ENCODE measurements at places on chromosomes 12 and 14.

DNA sequence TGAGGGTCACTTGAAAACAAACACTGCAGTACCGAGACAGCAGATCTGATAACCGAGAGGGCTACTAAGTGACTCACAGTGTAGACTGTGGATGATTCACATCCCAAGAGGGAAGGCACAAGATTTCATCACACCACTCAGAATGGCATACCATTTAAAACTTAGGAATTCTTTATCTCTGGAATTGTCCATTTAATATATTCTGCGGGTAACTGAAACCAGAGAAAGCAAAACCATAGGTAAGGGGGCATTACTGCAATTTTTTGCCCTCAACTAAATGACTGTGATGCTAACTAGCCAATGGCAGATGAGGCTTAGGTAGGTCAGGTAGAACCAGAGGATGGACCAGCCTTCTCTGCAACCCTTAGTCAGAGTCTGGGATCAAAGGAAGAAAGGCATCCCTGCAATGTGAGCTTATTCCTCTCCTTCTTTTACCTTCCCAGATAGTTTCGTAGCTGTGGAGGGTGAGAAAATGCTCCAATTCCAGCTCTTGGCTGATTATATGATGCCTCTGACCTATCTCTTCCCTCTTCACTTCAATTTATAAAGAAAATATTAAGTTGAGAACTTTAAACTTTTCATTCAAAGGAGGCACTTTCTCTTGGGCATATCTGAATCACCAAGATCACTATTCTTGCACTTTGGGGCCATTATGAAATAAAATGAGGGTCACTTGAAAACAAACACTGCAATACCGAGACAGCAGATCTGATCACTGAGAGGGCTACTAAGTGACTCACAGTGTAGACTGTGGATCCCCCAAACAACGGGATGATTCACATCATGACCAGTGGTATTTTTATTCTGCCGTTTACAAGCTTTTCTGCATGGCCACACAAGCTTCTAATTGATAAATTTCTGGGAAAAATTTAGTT, 6.8 kb downstream of the ART4 start:
- DNase-seq, result no peak

GRCh38 chr14:23055621-23056144, 1.6 kb downstream of the CDH24 start:
- no peak for DNase-seq

DNA sequence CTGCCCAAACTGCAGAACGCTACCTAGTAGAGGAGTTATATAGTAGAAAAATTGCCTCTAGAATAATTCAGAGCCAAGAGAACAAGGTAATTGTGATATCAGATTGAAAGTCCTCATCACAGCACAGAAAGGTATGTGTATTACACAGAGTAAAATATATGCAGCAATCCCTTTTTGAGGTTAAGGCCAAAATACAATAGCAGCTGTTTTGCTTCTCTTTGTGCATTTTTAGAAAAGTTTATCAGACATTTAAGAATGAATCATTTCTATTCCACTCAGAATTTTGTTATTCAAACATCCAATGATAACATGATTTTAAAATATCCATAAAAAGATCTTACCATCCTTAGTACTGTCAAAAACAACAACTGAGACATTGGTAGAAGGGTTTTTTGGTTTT, 45.1 kb downstream of the GNPTAB start:
- DNase-seq, result no peak

DNA sequence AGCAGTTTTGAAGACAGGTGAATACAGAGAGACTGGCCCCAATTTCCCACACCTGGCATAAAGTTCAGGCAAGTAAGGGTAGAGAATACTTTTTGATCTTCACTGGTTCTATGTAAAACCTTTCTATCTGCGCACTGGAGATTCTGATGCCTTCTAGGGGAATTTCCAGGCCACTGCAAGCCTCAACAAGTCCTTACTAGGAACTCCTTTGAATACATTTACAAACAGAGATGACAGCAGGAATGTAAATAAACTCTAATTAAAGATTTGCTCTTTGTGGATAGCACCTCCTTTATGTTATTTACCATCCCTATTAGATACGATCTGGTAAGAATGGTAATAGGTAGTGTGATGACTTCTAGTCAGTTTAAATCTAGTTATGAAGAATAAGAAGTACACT, 69.2 kb downstream of the NTN4 start:
- DNase-seq, result no peak

DNA sequence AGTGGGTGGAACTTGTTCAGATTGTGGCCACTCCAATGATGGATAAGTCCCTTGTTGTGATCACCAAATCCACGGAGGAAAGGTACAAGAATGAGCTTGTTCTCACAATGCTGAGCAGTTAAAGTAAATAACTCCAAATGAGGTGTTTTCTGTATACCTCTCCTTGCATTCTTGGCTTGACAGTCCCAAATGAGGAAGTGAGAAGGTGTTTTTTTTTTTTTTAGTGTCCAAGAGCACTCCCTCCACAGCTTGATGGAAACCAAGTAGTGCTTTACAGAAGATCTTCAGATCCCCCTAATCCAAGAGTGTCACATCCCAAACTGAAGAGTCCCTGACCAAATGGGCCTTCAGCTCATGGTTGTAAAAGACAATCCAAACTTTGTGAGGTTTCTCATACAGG, 153.6 kb downstream of the ATP23 start:
- no peak for DNase-seq

- no peak for DNase-seq
Observed at GRCh38 chr14:93690146-93690545, 98.1 kb downstream of the PRIMA1 start.

- DNase-seq, result no peak
Observed at GRCh38 chr14:76780875-76781647, 19.8 kb downstream of the VASH1 start.

- no peak for DNase-seq
Observed at GRCh38 chr12:76303365-76303764, 44.9 kb downstream of the BBS10 start.

GRCh38 chr14:28953973-28954372, 187.4 kb downstream of the FOXG1 start:
- DNase-seq, result no peak

- DNase-seq, result no peak
Observed at GRCh38 chr14:54606631-54607133, 39.8 kb downstream of the SAMD4A start.

DNA sequence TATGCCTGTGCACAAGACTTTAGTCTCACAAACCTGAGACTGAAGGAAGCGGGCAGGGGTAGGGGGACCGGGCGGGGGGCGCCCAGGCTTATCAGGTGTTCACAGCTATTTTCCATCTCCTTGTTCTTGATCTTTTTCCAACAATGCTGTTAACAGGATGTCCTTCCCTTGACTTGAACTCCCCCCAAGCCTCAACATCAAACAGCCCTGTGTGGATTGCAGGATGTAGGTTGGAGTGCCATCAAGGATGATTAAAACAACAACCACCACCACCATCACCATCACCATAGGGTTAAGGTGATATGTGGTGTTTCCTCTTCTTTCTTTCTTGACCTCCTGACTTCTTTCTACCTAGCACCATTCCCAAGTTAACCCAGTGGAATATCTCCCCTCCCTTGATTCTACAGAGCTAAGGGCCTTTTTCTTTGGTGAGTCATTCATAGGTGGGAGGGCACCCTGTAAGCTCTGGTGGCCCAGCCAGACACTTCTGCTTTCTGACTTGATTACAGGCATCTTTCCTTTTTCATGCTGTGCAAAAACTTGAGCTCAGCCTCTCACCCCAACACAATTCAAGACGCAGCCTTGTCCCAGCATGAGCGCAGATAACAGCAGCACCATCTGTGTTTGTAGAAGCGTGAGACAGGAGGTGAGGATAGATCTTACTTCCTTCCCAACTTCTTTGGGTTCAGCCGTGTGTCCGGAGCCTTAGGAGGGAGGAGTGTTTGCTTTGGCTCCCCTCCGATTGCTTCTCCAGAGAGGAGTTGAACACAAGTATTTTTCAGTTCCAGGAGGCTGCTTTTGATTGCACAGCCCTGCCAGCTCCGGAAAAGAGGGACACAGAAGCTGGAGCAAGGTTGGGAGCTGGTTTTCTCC, 26.8 kb downstream of the FLVCR2 start:
- no peak for DNase-seq

GRCh38 chr12:130674676-130675075, 41.4 kb downstream of the RIMBP2 start:
- DNase-seq, result no peak

DNA sequence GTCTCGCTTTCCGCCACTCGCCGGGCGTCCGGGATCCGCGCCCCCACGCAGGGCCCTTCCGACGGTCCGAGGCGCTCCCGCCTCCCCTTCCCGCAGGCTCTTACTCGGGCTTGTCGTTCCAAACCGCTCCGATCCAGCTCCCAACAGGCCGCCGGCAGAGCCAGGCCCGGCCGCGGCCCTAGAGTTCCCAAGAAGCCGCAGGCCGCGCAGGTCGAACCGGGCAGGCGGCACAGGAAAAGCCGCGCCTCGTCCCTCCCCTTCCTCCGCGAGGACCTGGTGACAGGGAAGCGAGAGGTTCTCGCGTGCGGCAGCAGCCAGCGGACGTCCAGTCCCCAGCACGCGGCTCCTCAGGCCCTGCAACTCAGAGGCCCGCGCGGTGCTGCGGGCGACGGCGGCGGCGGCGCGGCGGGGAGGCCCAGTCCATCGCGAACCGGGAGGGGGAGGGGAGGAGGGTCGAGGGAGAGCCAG, 272 bp downstream of the HECTD1 start:
- DNase-seq, result no peak

- DNase-seq, result no peak
Observed at GRCh38 chr12:113077057-113077858, 20.7 kb downstream of the DTX1 start.

GRCh38 chr14:66445936-66446335, 40.2 kb upstream of the CCDC196 start:
- no peak for DNase-seq
